Activated CD4-positive, alpha-beta T cell treated with anti-CD3 and anti-CD28 coated beads, Interleukin-2, amount 50 U/mL, for 24 hours (primary cell): ENCODE measurements at places on chromosomes 7 and 10.
A peak's percentile ranks its signal among the peaks of the same experiment; 100 is the strongest.

- no peak for DNase-seq
These were observed 149.8 kb upstream of the PRKCQ start for GRCh38 chr10:6729861-6730344.

GRCh38 chr7:84372155-84372621, 177.6 kb upstream of the SEMA3A start:
- no peak for DNase-seq

GRCh38 chr7:142440219-142440905, 182.5 kb upstream of the PRSS58 start:
- DNase-seq: no peak

GRCh38 chr10:14532473-14533251, 201.9 kb upstream of the FRMD4A start:
- DNase-seq: no peak

DNA sequence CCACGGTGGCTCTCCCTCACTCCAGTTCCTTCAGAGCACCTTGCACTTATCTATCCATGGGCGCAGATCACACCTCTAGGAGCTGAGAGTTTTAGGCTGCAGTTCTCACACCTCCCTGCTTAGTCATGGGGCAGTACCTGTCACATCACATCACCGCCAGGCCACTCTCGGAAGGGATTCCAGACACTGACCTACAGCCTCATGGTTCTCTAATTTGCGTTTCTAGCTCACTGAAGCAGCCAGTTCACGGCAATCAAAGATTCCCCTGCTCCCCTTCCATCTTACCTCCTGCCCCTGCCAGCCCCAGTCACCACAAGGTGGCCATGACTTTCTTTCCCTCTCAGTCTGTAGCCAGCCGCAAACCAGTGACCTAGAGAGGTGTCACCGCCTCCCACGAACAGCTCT, 34.2 kb downstream of the ADRB1 start:
- no peak for DNase-seq

GRCh38 chr7:152527610-152528032, 91.8 kb upstream of the KMT2C start:
- no peak for DNase-seq

DNA sequence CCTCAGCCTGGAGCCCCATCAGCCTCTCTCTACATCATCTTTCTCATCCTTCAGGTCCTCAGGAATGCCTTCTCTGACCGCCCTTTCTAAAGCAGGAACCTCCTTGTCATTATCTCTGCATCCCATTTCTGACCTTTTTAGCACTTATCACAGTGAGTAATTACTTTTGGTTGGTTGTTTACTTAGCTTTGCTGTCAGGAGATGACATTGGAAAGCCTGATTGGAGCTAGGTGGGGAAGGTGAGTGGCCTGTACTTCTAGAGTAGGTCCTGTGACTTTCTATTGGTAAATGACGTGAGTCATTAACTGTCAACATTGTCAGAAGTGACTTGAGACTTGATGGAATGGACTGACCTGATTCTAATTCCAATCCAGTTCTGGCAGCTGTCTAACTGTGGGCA, 9.3 kb upstream of the SLC25A13 start:
- DNase-seq: no peak

DNA sequence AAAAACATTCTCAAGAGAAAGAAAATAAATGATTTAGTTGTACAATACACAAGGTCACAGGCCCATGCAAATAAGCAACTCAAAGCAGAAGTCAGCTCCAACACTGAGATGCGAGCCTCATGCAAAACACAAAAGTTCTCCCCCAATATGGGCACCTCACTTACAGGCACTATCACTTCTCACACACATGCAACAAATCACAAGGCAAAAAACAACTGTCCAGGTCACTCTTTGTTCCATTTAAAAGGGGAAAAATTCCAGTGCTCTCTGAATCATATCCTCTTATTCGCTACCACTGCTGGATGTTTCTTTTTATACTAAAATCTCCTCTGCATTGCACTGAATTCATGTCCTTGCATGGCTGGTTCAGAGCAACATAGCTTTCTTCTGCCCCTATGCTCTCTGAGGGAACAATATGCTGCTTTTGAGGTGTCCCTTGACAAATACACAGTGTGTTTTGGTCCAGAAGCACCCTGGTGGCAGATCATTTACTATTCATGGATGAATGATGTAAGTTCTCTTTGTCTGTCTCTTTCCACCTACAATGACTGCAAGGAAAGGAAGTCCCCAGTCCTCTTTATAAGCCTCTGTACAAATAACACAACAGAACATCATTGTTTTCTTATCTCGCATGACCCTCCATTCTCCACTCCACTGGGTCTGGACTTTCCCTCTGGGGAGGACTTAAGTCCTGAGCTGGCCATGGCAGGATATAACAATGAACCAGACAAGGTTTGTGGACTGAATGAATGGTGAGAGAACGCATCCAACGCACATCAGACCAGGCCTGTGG, 85.4 kb upstream of the GSDME start:
- DNase-seq: no peak

GRCh38 chr7:26052706-26053105, 99.3 kb upstream of the NFE2L3 start:
- no peak for DNase-seq

DNA sequence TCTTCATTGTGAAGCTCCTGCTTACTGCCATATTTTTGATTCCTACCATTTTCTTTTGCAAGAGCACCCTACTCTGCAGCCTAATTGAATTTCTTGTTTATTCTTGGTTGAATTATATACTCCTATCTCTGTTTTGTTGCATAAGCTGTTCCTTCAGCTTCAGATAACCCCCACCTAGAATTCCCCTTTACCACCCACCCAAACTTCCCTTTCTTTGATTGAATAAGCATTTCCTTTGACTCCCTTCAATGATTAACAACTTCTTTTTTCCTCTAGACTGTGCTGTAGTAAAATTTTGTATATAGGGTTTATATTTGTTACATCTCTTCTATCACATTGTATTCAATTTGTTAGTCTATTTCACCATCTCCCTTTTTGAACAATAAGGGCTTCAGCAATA, 168.1 kb downstream of the GPR37 start:
- no peak for DNase-seq

GRCh38 chr7:49643321-49643720, 130.1 kb upstream of the VWC2 start:
- no peak for DNase-seq

- no peak for DNase-seq
These were observed 14.9 kb downstream of the TNRC18 start for GRCh38 chr7:5408777-5409176.

- no peak for DNase-seq
These were observed 1244.4 kb downstream of the SORCS3 start for GRCh38 chr10:105885495-105885894.

GRCh38 chr7:157819455-157819807, 482.6 kb downstream of the DNAJB6 start:
- no peak for DNase-seq

DNA sequence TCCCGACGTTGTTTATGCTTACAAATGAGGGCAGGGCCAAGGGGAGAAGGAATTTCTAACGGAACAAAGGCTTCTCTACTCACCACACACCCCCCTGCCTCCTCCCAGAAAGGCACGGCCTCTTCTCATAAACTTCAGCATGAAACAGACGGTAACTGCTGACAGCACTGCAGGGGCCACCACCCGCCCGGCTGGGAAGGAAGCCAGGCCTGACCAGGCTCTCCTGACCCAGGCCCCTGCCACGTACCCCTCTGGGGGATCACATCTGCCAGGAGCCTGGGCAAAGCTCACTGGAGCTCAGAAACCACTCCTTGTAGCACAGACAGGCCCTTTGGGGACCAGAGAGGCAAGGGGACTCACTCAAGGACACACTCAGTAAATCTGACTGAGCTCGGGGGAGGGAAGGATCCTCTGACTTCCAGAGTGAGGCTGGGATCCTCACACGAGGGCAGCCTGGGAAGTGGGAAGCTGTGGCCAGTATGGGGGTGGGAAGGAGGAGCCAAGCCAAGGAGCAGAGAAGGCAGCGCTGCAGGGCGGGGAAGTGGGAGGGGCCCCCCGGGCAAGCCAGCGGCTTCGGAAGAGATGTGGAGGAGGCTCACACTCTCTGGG, 46.1 kb downstream of the ZCCHC24 start:
- DNase-seq: no peak

- no peak for DNase-seq
These were observed 70.6 kb downstream of the NPS start for GRCh38 chr10:127619546-127620325.

- no peak for DNase-seq
These were observed 56.8 kb downstream of the SDHAF3 start for GRCh38 chr7:97174303-97174702.

DNA sequence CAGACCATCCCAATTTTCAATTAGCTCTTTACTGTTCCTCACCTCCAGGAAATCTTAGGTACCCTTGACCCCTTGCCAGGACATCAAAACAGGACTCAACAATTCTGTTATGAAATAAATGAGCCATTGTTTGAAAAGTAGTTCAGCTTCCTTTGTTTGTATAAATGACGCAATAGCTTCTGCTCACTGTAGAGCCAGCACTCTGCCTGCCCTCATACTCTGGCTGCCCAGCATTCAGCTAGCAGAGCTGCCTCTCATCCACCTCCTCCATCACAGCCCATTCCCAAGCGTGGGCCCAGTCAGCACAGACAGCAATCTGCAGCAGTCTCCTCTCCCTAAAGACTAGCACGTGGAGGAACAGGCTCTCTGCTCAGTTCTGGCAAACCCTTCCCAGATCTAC, 478.6 kb downstream of the GRID1 start:
- DNase-seq: no peak

GRCh38 chr10:125057158-125058001, 103.0 kb downstream of the CTBP2 start:
- no peak for DNase-seq

GRCh38 chr7:129862682-129863081, 90.1 kb downstream of the UBE2H start:
- DNase-seq: no peak

GRCh38 chr7:10740805-10741204, 232.9 kb upstream of the PHF14 start:
- no peak for DNase-seq

DNA sequence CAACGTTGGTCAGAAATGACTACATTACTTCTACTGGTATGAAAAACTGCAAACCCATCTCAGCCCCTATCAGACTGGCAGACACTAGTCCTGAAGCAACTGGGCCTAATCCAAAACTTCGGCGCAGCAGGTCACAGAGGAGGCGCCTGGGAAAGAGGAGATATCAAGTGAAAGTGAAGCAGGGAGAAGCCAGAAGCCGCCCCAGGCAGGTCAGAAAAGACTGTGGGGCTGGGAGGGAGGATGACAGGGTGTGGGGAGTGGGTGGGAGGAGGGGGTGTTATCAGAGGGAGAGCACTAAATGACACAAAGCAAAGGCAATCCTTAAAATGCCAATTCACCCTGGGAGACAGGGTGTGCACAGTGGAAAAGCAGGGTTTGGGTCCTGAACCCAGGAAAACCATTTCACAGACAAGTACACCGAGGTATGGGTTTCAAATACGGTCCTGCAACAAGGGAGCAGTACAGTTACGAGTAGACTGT, 731 bp downstream of the CHCHD3 start:
- DNase-seq: peak; percentile 1

- no peak for DNase-seq
These were observed 40.2 kb upstream of the RSU1 start for GRCh38 chr10:16857419-16857818.

GRCh38 chr10:63921908-63922467, 400.8 kb downstream of the REEP3 start:
- DNase-seq: no peak

- DNase-seq: no peak
These were observed 42.5 kb downstream of the NUDCD3 start for GRCh38 chr7:44447874-44448425.
